Activated CD8-positive, alpha-beta memory T cell treated with anti-CD3 and anti-CD28 coated beads for 1 hour (primary cell): ENCODE measurements at places on chromosomes 7 and 10.

DNA sequence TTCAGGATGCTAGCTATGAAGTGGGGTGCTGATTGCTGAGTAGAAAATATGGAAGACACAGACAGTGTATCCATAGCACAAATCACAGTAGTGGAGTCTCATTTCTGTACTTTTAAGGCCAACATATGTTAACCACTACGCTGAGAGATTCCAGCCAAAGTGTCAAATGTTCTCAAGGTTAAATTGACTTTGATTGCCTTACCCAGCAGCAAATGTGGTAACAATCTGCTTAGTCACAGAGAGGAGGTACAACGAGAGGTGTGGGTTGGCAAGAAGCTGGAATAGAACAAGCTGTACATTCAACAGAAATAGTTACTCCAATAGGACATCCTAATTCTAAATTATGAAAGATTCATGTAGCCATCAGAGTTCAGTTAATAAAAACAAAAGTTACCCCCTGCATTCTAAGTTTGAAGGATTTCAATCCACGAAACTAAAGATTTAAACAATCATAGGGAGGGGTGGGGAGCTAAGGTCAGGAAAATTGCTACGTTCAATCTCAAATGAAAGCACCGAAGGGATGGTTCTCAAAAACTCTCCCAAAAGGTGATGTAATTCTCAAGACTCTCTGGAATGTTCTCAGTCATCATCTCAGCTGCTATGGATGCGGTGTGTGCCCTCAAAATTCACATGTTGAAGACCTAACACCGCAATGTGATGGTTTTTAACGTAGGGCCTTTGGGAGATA lies 137.0 kb downstream of the ETV1 start:
- no peak for DNase-seq

GRCh38 chr7:110633313-110633712 lies 457.6 kb upstream of the LRRN3 start:
- DNase-seq, result no peak

DNA sequence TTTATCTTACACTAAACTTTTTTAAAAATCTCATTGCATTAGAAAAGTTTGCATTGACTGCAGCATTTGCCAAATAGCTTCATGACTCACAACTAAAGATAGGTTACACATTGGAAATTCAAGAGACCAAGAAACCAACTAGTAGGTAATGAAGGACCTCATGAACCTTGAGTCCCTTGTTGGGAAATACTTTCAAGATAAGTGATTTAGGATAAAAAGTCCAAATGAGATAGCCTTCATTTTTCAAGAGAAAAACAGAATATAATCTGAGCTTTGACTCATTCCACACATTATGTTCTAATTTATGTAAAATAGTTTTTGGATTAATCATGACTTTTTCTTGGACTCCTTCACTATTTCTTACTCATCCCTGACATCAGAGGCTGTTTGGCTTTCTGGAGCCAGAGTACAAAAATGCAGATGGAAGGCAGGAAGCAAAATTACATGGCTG lies 13.1 kb upstream of the LIPF start:
- DNase-seq, result no peak

DNA sequence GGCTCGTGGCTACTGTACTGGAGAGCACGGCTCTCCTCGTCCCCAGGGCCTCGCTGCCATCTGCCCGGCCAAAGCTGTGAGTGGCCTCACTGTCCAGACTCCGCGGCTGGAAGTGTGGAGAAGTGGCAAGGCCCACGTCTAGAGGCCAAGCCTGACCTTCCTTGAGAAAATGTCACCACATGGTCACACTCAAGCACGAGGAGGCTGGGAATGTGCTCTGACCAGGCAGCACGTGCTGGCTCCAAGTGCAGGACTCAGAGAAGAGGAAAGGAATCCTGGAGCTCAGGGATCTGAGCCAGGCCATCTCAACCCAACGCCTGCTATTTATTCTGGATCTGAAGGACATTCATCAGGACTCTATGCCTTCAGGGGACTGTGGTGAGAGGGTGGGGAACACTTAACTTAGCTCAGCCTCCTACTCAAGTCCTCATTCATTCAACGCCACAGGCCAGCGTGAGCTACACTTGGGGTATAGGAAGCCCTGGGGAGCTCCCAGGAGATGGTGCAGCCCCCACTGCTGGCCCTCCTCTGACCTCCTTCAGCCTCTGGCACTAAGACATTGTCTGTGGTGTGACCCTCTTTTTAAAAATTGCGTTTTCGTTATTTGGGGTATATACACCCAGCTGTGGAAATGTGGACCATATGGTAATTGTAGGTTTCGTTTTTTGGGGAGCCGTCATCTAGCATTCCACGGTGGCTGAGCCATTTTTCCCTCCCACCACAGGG lies 29.0 kb downstream of the EN2 start:
- no peak for DNase-seq

- no peak for DNase-seq
These were observed 185.4 kb downstream of the JCAD start for GRCh38 chr10:29873941-29874484.

DNA sequence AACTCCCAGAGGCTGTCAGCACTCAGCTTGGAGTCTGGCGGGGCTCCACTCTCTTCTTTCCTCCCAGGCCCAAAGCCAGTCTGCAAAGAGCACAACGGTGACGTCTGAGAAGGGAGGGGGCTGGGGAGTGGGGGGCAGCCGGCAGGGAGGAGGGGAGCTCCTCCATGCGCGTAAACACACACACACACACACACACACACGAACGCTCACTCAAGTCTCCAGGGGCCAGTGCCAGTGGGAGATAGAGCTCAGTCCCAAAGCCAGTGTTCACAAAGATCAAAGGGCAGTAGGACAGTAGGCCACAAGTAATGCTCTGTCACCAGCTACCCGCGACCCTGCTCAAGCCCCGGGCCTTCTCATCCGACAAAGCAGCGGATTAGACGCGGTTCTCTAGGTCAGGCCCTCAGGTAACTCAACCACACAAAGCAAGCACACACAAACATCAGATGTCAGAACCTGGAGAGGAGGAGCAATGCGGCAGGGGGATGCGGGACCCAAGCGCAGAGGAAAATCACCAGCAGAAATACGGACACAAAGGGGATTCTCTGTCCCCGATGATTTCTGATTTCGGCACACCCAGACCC lies 19.9 kb downstream of the TCAF1 start:
- DNase-seq, result no peak

GRCh38 chr10:47231414-47231813 lies 68.6 kb upstream of the GDF10 start:
- no peak for DNase-seq

DNA sequence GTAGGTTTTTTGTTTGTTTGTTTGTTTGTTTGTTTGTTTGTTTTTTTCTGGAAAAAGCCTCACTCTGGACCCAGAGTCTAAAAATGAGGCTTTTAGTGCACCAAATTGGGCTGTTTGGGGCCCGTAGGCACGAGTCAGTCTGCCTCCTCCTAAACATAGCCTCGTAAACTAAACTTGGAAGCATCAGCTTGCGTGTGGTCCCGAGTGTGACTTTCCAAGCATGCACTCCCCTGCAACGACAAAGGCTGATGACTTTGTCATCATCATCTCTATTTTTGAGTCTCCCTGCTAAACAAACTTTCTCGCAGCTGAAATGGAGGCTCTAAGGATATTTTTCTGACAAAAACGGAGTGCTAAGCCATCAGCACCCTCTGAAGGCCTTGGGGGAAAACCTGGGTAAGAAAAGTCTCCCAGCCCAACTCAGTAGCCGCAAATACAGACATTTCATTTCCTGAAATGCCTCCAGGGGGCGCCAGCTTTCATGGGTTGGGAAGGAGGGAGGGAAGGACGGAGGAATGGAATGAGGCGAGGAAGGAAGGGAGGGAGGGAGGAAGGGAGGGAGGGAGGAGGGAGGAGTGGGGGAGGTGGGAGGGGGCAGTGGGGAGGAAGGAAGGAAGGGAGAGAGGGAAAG lies 245.9 kb downstream of the KCNMA1 start:
- DNase-seq, result no peak

- no peak for DNase-seq
These were observed 19.4 kb downstream of the SHTN1 start for GRCh38 chr10:116985611-116986010.

DNA sequence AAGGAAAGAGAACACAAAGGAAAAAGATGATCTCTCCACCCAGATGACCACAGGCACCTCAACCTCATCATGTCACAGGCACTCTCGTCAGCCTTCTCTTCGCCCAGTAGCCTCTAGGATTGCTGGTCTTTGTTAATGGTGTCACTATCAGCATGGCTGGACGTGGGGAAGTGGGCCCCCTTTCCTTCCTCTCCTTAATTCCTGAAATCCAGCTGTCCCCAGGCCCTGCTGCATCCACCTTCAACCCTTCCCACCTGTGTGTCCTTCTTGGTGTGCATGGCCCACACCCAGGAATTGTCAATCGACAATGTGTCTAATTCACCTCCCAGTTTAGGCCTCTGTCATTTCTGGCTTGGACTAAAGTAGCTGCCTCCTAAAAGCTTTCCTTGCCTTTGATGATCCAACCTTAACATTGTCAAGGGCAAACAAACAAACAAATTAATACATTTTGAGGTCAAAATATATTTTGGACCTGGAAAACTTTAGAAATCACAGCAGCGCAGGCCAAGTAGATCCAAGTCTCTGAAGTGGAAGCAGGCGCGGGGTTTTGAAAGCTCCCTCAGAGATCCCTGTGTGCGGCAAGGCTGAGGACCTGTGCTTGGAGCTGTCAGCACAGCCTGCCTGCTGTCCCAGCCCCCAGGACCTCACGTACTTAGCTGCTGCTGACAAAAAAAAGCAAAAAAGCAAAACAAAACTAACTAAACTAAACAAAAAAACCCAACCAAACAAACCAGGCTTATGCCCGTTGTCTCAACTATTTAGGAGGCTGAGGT lies 193.3 kb upstream of the LYZL2 start:
- DNase-seq, result no peak

GRCh38 chr10:78165617-78166016 lies 132.0 kb downstream of the RPS24 start:
- no peak for DNase-seq

DNA sequence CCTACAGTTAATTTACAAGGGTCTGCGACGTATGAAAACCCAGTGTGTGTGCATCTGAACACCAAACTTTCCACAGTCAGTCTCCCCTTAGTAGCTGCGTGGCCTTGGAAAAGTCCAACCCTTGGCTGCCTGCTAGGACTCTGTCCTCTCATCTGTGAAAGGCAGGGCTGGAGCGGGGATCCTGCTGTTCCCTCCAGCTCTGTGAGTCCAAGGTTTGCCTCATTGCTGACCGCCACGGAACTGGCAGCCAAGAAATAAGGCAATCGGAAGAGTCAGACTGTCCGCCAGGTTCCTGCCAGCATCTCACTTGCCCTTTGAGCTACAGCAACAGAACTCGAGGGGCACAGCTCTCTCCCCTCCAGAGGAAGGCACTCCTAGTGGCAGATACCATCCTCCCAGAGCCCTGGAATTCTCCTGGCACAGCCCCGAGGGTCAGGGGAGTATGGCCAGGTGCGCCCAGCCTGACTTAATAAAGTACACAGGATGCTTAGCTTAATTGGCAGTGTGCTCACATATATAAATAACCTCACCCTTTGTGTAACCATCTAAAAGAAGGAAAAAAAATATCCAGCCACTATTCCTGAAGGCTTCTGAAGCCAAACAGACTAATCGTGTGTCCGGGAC lies 530.1 kb upstream of the FOXK1 start:
- DNase-seq, result no peak

GRCh38 chr7:55019691-55020465 lies 1.1 kb downstream of the EGFR start:
- DNase-seq, result no peak

GRCh38 chr10:63919575-63920279 lies 398.5 kb downstream of the REEP3 start:
- DNase-seq, result no peak

GRCh38 chr7:130831817-130832481 lies 97.9 kb upstream of the KLF14 start:
- no peak for DNase-seq

DNA sequence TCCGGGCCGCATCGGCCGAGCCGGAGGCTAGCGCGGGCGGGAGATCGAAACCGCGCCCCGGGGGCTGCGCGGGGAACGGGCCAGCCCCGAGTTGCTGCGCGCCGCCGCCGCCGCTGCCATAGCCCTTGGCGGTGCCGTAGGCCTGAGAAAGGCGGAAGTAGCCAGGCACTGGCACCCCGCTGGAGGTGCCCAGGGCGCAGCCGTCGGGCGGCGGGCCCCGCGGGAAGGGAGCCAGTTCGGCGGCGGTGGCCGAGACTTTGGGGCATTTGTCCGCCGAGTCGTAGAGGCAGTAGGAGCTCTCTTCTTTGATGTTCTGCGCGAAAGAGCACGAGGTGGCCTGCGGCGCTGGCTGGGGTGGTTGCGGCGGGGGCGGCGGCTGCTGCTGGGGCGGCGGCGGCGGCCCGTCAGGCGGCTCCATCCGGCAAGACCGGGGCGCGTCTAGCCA lies 587 bp downstream of the HOXA10 start:
- no peak for DNase-seq

- no peak for DNase-seq
These were observed 372.4 kb downstream of the SFMBT2 start for GRCh38 chr10:7038416-7038815.

DNA sequence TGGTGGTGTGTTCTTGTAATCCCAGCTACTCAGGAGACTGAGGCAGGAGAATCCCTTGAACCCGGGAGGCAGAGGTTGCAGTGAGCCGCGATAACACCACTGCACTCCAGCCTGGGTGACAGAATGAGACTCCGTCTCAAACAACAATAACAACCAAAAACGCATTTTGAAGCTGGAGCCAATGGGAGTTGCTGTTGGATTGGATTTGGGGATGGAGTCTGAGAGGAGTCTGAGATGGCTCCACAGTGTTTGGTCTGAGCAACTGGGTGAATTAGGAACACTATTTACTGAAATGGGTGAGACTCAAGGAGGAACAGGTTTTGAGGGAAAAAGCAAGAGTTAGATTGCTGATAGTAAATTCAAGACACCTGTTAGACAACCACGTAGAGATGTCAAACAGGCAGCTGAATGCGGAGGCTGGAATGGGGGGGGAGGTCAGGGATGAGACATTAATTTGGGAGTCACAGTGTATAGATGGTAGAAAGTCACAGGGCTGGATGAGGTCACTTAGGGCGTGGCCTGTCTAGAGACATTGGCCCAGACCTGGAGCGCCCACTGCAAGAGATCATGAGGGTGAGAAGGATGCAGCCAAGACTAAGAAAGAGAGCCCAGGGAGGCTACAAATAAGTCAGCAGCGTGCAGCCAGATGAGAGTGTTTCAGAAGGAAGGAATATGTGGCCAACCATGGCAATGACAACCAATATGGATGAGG lies 56.4 kb downstream of the CYCS start:
- no peak for DNase-seq

DNA sequence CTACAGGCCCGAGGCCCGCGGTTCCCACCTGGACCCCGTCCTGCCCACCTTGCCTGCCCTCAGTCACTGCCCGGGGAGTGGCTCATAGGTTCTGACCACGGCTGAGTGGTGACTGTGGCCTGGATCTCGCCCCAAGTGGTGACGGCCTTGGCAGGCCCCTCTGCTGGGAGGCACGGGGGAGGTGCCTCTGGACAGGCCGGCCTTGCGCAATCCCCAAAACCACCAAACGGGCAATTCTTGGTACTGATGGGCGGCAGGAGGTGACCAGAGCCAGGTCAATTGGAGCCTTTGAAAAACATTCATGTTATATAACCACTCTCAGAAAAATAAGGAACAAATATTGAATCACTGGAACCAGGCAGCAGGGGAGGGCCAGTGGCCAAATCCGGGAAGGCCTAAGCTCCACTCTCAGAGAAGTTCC lies 83.4 kb downstream of the PRKAG2 start:
- DNase-seq, result no peak

GRCh38 chr10:121462281-121462680 lies 136.0 kb downstream of the FGFR2 start:
- DNase-seq, result no peak
